BJ (cell line): ENCODE measurements at places on chromosomes 5 and 9. TPM values are rescaled to one million over a fixed set of nuclear protein-coding genes. Genes with fewer than 3 reads are reported as not detected.

IGFBPL1 gene
- polyA plus RNA-seq = 0.37 and 0.69 TPM in 2 replicates

SPARC gene
- 14,419 and 17,277 TPM in 2 replicates for polyA plus RNA-seq

DNA sequence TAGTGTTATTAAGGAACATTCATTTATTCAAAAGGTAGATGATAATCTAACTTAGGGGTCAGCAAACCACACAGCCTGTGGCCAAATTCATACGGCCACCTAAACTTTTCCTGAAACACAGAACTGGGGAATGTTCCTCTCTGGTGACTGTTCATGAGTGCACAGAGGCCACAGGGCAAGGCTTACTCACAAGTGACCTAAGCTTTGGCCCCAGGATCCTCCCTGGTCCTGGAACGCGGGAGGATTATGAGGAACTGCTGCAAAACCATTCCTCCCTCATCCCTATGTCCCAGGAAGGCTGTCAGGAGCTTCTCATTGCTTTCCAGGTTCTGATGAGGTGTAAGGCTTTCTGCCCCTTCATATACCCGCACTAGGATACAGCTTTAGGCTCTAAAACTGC, 397.6 kb downstream of the SEMA5A start:
- no peak for DNase-seq

DNA sequence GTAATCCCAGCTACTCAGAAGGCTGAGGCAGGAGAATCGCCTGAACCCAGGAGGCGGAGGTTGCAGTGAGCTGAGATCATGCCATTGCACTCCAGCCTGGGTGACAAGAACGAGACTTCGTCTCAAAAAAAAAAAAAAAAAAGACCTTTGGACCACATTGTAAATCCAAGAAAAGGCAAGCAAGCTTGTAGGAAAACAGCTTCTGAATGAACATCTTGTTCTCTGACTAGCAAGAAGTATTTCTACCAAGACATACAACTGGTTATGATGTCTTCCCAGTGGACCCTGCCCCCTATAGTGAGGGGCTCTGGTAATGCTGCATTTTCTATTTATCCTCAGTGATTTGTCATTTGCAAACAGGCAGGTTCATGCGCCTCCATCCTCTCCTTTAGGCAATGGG, 4.5 kb upstream of the EIF4EBP3 start:
- no peak for DNase-seq

- no peak for DNase-seq
Measured at GRCh38 chr5:79982136-79982535, 8.9 kb downstream of the MTX3 start.

DNA sequence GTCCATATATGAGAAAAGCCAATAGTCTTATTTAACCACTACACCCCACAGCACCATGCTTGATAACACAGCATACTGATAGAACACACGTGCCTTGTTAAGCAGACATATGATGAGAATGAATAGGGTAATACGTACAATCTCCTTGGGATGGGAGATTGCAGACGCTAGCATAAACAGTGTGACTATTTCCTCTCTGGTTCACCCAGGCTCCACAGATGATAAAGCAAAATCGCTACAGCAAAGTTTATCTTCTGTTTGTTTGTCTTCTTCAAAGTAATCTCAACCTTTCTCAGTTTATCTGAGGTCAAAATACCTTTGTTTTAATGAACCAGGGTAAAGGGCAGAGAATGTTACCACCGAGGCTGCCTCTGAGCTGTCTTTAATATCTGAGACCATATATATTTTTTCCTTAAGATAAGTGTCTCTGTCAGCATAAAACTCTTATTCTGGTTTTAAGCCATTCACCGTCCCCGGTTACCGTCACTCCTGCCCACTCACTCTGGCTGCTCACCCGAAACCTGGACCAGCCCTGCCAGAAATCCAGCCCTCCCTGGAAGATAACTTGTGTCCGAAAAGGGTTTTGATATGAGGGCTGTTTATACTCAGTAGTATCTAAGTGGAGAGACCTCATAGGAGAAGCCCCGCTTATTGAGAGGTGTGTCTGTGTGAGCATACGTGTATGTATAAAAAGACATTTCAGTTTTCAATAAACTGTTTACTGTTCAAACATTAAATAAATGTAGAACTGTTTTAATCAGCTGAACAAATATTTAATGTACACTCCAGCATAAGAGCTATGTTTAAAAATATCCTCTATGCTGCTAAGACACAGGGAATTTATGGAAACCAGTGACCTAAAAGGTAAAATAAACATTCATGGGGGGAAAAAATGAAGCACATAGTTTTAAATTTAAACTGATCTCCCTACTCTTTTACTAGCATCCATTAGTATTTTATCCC, 465.4 kb downstream of the RASEF start:
- DNase-seq = no peak
